Activated T-cell treated with anti-CD3 and anti-CD28 coated beads, Interleukin-2, amount 50 U/mL, for 24 hours (primary cell): ENCODE measurements at places on chromosomes 1 and 21.
A peak's percentile ranks its signal among the peaks of the same experiment; 100 is the strongest.

- DNase-seq, result no peak
Measured at GRCh38 chr1:84569216-84569615, 5.0 kb downstream of the CTBS start.

DNA sequence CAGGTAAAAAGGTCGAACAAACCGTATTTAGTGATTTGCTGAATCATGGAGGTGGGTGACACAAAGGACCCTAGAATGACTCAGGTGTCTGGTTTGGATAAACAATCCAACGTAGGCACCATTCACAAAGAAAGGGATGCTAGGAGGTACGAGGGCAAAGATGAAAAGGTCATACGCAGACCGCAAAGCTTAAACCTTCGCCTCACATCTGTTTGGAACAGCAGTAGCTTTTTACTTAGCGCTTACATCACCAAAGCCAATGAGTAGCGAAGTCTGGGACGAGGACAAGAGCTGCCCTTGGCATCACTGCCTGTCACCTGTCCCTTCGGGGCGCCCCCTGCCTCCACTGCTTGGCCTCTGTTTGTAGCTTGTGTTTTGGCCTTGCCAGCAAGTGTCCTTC, 350.2 kb downstream of the SMYD3 start:
- DNase-seq, result no peak

- DNase-seq, result no peak
Measured at GRCh38 chr1:243818978-243819377, 31.1 kb downstream of the AKT3 start.

DNA sequence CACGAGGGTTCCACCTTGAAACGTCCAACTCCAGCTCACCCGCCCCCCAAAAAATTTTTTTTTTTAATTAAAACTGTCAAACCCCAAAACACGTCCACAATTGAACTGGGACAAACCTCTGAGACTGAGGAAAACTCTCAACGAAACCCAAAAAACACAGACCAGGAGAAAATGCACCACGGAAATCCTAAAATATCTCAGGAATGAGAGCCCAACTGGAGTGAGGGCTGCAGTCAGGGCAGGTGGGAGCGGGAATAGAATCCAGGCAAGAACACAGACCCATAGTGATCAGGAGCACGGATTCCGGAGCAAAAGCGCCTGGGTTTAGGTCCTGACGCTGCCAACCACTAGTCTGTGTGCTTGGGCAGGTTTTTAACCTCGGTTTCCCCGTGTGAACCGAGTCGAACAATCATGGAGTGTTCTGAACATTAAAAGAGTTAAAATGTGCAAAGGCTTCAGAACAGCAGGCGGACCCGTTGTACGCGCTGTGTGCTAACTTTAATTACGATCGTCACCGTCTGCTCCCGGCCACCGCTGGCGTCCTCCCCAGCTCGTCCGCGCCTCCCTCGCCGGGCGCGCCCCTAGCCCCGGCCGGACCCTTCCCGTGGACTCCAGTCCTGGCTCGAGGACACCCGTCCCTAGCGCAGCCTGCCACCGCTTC, 624 bp downstream of the ARHGAP29 start:
- DNase-seq, result no peak

DNA sequence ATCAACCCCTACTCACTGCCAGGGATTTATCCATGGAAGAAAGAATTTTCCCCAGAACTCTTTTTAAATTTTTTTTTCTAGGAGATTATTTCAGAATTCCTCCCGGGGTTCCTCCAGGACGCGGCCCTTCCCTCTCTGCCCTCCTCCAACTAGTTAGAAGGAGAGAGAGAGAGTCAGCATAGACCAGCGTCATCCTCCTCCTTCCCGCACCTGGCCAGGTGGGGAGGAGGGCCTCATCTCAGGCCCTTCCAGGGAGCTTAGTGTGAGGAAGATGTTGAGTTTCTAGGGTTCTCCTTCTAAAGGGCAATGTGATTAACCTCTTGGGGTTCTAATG, 63.6 kb downstream of the CDK18 start:
- DNase-seq, result no peak

GRCh38 chr21:15713412-15713811, 16.4 kb upstream of the USP25 start:
- no peak for DNase-seq

DNA sequence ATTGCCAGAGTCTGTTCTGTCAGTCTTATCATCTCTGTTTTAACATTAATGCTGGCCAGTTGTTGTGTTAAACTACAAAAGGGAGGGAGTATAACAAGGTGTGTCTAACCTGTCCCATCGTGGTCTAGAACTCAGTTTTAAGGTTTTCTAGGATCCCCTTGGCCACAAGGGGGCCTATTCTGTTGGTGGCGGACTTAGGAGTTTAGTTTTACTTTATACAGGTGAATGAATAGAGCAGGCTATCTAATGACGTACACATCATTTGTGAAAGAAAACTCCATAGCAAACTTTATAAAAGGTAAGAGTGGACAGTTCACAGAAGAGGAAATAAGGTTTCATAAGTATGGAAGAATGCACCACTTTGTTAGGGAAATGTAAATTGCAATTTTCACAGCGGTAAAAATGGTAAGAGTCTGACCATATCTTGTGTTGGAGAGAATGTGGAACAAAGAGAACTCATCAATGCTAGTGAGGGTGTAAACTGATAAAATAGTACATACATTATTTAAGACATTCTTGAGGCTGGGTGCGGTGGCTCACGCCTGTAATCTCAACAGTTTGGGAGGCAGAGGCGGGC, 2.5 kb upstream of the ATF6 start:
- DNase-seq, result no peak

- DNase-seq, result peak; percentile 61
Measured at GRCh38 chr1:206578068-206578977, 33.9 kb downstream of the EIF2D start.

GRCh38 chr1:239884796-239885195, 206.9 kb upstream of the FMN2 start:
- no peak for DNase-seq

DNA sequence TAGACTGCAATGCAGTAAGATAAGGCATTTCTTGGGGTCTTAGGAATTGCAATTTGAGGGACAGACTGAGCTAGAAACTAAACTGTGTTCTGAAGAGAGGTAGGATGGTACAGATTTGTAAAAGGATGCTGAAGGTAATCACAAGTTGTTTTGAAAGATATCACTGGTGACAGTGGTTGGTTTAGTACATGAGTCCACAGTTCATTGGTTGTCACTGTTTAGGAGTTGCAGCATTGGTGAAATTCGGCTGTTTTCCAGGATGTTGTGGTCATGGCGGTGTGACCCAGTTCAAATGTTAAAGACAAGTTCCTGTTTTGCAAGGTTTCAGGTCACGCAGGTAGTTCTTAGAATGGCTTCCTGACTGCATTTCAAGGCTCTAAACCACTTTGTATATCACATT, 292.8 kb upstream of the B3GALT2 start:
- peak; percentile 55 for DNase-seq

- no peak for DNase-seq
Measured at GRCh38 chr1:91036894-91037829, 15.3 kb upstream of the ZNF644 start.

DNA sequence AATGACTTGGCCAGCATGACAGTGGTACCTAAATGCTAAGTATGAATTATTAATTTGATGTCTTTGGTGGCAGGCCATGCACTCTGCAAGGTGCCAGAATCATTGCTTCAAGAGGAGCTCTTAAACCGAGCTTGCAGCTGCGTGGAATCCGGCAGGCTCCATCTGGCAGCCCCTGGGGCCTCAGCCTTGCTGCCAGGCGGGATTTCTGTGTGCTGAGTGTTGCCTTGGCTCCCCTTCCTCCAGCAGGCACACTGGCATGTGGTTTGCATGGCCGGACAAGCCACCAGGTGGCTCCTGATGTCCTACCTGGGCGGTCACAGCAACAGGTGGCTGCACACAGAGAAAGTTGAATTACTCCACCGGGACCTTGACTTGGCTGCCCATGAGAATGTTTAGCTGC, 155.4 kb downstream of the URB2 start:
- DNase-seq, result no peak

DNA sequence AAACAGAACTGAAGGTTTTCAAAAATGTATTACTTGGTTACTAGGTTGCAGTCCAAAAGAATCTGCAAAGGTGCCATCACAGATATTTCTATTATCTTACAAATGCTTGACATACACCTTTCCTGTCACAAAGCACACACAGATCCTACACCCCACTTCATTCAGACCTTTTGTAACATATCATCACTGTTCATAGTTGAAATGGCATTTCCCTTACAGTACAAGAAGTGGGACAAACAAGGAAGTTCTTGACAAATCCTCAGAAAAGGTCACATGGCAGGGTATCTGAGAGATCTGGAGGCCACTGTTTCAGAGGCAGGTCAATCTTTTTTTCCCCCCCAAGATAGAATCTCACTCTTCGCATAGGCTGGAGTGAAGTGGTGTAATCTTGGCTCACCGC, 21.3 kb downstream of the TOR1AIP2 start:
- DNase-seq, result no peak

DNA sequence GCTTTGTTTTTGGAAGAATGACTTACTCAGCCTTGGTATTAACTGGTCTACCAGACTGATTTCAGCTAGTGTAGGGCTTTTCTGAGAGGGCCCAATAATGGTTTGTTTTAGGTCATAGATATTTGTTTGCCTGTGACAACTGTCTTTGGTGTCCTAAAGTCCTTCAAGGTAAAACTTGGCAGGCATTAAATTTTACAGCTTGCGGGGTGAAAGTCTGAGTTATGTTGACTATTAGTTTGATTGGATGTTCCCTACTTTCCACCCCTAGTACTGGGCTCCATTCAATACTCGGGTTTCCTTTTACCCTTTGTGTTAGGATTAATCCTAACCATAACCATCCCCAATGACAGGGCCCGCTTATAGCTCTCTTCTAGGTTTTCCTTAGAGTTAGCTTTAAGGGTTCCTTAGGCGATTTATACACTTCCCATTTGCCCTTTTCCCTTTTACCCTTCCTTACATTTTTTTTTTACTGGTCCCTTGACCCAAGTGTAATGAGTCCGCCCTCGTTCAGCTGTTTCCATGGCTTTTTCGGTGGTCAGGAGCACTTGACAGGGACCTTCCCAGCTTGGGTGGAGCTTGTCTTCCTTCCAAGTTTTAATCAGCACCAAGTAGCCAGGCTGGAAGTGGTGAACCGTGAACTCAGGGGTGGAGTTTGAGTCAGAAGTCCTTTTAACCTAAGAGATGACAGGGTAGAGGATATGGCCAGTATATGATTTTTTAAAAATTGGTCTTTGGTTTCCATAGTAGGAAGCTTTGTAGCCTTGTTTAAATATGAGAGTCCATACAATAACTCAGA, 28.5 kb upstream of the LCE5A start:
- DNase-seq, result no peak

- no peak for DNase-seq
Measured at GRCh38 chr21:34592120-34592955, 22.6 kb downstream of the RCAN1 start.

DNA sequence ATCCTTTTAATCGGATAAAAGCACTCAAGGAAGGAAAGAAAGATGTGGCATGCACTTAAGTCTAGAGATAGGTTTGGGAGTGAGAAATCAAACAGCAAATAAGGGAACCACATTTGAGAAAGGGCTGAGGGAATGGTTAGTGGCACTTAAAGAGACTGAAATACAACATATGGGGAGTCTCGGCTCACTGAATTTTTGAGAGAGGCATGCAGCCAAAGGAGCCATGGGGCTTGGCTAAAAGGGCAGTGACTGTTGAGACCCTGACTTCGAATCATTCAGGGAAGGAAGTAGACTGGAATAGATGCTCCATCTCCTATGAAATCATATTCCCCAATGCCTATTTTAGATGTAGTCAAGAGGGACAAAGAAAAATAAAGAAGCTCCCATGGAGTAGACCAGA, 58.3 kb upstream of the HAO2 start:
- no peak for DNase-seq

- DNase-seq, result no peak
Measured at GRCh38 chr1:18365099-18365705, 115.5 kb upstream of the KLHDC7A start.

- no peak for DNase-seq
Measured at GRCh38 chr1:81617308-81617967, 183.3 kb upstream of the ADGRL2 start.

DNA sequence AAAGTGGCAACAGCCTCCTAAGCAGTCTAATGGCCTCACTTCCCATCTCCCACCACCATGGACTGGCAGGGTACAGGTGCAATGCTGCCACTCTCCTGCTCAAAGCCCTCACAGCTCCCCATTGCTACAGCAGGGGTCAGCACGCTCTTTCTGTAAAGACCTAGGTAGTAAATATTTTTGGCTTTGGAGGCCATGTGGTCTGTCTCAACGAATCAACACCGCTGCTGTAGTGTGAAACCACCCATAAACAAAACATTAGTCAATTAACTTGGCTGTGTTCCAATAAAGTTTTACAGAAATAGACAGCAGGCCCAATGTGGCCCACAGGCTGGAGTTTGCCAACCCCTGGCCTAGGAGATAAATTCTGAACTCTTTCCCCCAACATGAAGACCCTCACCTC, 44.6 kb upstream of the TMEM125 start:
- no peak for DNase-seq

DNA sequence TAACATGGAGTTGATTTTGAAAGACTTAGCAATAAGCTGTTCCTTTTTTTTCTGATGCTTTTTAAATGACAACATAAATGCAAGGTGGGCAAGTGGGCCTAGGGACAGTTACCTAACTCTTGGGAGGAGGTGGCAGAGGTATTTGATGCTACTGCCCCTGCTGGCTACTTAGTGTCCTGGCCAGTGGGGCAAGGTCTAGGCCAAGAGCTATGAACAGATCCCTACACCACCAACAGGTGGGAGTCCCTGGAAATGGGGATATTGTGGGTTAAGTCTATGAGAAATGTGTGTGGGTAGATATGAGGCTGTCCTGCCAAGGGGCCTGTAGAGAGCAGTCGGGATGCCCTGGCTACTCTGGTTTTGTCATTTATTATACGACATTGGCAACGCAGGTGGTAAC, 31.3 kb upstream of the B3GALT5 start:
- DNase-seq, result no peak

DNA sequence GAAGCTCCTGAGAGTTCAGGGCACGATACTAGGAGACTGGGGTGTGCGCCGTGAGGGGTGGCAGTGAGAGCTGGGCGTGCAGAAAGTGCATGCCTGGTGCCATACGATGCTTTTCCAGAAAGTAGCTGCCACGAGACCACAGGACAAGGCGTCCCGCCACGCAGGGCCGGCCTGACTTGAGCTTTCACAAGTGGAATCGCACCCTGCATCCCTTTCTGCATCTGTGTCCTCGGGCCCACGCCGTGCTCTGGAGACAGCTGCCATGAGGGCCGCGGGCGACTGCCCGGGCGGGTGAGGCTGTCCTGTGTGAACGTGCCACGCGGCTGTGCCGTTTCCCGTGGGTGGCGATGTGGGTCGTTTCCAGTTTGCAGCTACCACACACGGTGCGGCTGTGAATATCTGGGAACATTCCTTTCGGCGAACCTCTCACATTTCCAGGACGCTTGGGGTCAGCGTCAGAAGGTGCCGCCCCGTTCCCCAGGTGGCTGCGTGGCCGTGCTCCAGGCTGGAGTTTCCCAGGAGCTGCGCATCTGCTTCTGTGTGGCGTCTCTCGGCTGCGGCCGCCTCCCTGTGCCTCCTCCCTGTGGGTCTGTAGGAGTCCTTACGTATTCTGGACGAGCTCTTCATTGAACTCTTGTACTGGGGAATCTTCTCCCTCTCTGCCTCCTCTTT, 1.0 kb upstream of the PERM1 start:
- DNase-seq, result no peak

GRCh38 chr1:233238884-233239431, 56.6 kb downstream of the PCNX2 start:
- DNase-seq, result no peak
